Activated CD4-positive, alpha-beta T cell treated with anti-CD3 and anti-CD28 coated beads for 36 hours (primary cell): ENCODE measurements at places on chromosomes 13 and 19.

GRCh38 chr13:112489199-112489598 is 98.8 kb downstream of the TUBGCP3 start:
- H3K27me3 ChIP-seq: no peaks in the 10 kb centered on the region
- peaks cover 44% of the 10 kb centered on the region for H3K36me3 ChIP-seq
- H3K4me3 ChIP-seq: no peak overlapping the region

DNA sequence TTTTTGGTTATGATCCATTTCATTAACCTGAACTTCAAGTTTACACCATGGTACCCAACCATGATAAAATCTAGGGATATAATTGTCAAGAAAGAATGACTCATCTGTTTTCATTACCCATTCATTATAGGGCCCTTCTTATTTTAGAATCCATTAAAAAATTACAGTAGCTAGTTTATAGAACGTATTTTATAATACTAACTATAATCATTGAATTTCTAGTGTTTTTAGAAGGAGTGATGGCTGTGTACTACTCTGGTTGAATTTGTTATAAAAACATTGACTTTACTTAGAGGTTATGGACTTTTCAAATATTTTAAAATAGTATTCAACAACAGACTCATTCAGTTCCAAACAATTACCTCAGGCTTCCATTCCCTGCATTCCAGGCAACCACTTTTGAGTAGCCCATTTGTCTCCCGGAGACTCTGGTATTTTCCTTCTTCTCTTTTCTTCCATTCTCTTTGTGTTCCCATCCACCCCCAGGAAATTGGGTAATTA is 71.9 kb upstream of the KLF12 start:
- H3K4me3 ChIP-seq: no peak overlapping the region
- H3K4me1 ChIP-seq: no peaks in the 10 kb centered on the region
- no peaks in the 10 kb centered on the region for H3K36me3 ChIP-seq
- H3K27ac ChIP-seq: no peak overlapping the region
- DNase-seq: no peak

GRCh38 chr13:51541037-51541436 is 43.2 kb upstream of the WDFY2 start:
- no peak for DNase-seq
- H3K27me3 ChIP-seq: no peaks in the 10 kb centered on the region
- H3K4me1 ChIP-seq: peaks cover 9% of the 10 kb centered on the region

GRCh38 chr13:51697181-51697580 is 106.8 kb downstream of the DHRS12 start:
- H3K4me1 ChIP-seq: no peaks in the 10 kb centered on the region
- no peak for DNase-seq
- no peaks in the 10 kb centered on the region for H3K27me3 ChIP-seq
- H3K36me3 ChIP-seq: peaks cover 8% of the 10 kb centered on the region
- no peak overlapping the region for H3K4me3 ChIP-seq

- no peak overlapping the region for H3K27ac ChIP-seq
- no peaks in the 10 kb centered on the region for H3K36me3 ChIP-seq
- no peak for DNase-seq
- H3K4me1 ChIP-seq: no peaks in the 10 kb centered on the region
- no peak overlapping the region for H3K4me3 ChIP-seq
Observed at GRCh38 chr13:91405240-91405639, 6.8 kb downstream of the GPC5 start.

- no peak overlapping the region for H3K27ac ChIP-seq
- no peak overlapping the region for H3K4me3 ChIP-seq
- H3K4me1 ChIP-seq: peaks cover 17% of the 10 kb centered on the region
- H3K36me3 ChIP-seq: no peaks in the 10 kb centered on the region
- no peak for DNase-seq
- no peaks in the 10 kb centered on the region for H3K27me3 ChIP-seq
Observed at GRCh38 chr13:99193152-99193551, 7.5 kb upstream of the UBAC2 start.

DNA sequence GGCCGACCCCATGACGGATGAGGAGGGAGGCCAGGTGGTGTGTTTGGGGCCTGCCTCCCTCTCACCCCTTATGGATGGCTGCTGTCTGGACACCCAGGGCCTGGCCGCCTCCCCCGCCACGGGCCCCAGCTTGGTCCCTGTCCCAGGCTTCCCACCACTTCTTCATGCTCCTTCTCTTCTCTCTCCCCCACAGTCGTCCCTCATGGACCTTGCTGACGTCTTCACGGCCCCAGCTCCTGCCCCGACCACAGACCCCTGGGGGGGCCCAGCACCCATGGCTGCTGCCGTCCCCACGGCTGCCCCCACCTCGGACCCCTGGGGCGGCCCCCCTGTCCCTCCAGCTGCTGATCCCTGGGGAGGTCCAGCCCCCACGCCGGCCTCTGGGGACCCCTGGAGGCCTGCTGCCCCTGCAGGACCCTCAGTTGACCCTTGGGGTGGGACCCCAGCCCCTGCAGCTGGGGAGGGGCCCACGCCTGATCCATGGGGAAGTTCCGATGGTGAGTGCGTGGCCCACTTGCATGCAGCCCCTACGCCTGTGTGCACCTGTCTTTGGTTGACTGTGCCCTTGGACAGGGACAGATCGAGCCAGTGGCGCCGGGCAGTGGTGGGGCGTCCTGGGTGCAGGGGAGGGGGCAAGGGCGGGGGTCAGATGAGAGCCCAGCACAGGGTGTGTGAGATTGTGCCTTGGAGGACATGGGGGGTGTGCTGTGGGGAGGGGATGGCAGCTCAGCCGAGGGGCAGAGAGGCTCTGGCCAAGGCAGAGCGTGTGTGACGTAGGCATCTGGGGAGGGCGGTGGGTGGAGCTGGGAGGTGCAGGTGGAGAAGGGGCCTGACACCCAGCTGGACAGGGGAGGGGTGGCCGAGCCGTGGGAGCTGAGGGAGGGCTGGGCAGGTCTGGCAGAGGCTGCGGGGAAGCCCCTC is 16.8 kb downstream of the EPN1 start:
- H3K4me1 ChIP-seq: no peaks in the 10 kb centered on the region
- H3K4me3 ChIP-seq: no peak overlapping the region
- H3K27me3 ChIP-seq: no peaks in the 10 kb centered on the region
- peaks cover 20% of the 10 kb centered on the region for H3K36me3 ChIP-seq
- DNase-seq: no peak

DNA sequence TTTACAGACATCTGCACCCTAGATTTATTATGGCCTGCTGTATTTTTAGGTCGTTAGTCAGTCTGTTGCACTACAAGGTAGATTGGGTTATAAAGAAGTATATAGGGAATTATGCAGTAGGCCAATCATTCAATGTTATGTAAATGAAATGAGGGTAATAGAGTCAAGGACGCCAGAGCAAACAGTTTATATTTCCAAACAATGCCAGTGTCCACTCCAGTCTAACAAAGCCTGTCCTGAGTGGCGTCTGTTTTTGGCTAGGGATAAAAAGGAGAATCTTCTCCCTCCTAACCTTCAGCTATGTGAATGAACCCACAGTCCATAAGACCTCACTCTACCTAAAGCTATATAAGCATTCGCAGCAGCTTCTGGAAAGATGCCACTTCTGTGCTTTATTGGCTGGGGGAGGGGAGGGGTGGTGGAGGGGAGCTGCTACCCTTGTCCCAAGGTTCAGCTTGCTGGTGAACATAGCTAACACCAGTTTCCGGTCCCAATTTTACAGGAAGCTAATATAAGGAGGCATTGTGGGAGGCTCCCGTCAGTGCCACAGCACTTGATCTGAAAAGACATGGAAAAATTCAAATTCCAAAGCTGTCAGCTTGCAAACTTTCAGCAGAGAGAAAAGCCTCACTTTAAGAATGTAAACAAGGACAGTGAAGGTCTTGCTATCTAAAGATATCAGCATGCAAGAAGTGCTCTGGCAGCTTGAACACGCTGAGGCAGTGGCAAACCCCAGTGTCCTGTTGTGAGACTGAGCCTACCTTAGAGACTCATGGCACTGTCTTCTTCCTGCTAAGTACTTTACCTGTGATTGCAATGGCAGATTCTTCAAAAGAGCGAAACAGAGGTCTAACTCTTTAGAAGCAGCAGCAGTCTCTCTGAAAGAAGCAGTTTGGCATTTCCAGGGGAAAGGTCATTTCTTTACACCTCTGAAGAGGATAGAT is 369.9 kb downstream of the PCDH9 start:
- H3K27ac ChIP-seq: no peak overlapping the region
- H3K4me3 ChIP-seq: no peak overlapping the region
- no peaks in the 10 kb centered on the region for H3K36me3 ChIP-seq
- no peak for DNase-seq
- no peaks in the 10 kb centered on the region for H3K27me3 ChIP-seq

GRCh38 chr13:100510208-100510957 is 78.2 kb downstream of the GGACT start:
- H3K4me3 ChIP-seq: no peak overlapping the region
- H3K36me3 ChIP-seq: no peaks in the 10 kb centered on the region
- peaks cover 20% of the 10 kb centered on the region for H3K4me1 ChIP-seq
- DNase-seq: no peak
- no peak overlapping the region for H3K27ac ChIP-seq

DNA sequence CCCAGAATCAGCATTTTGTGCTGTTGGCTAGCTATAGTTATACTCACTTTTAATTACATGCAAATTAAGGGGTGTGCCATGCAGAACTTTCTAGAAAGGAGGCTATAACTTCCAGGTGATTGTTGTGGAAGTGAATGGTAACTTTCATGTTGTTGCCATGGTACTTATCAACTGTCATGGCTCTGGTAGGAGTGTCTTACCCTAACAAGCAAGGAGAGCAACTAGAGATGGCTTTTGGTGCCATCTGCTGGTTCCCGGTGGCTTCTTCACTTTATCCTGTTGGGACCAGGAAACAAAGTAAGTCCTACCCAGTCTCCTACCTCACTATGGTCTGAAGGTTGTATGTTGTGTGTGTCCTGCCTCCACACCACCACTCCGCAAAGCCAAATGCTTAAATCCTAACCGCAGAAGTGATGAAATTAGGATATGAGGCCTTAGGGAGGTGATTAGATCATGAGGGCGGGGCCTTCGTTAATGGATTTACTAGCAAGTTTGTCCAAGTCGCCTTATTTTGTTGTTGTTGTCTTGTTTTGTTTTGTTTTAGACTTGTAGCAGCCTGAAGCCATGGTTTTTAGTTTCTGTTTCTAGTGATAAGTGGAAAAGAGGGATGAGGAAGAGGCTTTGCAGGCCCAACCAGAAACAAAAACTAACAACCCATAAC is 22.6 kb downstream of the FBXL12 start:
- H3K27ac ChIP-seq: peak overlapping the region; percentile 5
- H3K36me3 ChIP-seq: no peaks in the 10 kb centered on the region
- no peak overlapping the region for H3K4me3 ChIP-seq
- no peaks in the 10 kb centered on the region for H3K27me3 ChIP-seq
- peaks cover 22% of the 10 kb centered on the region for H3K4me1 ChIP-seq

DNA sequence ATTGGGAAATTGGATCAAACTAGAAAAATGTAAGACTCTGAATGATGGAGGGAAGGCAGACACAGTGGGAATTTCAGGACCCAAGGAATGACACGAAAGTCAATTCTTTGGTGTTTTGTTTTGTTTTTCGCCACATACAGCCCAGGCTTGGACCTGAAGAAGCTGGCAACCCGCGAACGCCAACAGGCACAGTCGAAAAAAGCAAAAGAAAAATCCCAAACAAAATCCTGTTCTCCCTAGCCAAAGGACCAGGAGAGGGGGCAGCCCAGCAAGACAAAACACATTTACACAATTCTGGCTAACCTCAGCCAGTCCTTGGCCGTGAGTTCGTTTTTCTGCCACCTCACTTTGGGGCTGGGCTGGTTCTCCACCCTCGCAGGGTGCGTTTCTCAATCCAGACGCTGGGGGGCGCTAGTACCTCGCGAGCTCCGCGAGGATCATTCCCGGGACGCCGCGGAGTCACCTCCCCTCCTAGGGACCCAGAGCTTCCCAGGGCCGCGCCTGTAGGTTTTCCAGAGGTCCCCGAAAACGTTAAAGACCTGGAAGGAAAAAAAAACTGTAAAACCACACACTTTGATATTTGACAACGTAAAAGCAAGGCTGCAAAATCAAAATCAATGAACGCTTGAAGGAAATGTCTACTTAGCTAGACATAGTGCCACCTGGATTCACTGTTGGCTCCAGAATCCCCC is 34.9 kb upstream of the TPM4 start:
- no peak overlapping the region for H3K4me3 ChIP-seq
- DNase-seq: peak; percentile 87
- H3K36me3 ChIP-seq: no peaks in the 10 kb centered on the region
- no peak overlapping the region for H3K27ac ChIP-seq

- H3K27ac ChIP-seq: peak overlapping the region; percentile 90
- DNase-seq: peak; percentile 84
- H3K4me1 ChIP-seq: peaks cover 28% of the 10 kb centered on the region
- H3K4me3 ChIP-seq: no peak overlapping the region
Observed at GRCh38 chr19:38634757-38635482, 12.5 kb upstream of the ACTN4 start.

DNA sequence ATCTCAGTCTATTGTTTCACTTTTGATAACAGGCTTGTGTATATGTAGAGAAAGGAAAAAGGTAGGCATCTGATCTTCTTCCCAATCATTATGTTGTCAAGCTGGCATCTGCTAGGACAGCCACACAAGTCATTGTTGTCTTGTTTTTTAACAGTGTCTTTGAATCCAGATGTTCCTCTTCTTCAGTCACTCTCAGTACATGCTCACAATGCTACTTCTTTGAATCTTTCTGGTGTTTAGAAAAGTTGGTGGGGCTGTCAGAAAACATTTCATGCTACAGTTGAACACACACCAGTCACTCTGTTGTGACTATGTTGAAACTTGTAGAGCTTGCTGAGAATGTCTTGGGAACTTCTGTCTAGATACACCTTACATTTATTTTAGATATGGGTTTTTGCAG is 1231.4 kb upstream of the MIR17HG start:
- no peaks in the 10 kb centered on the region for H3K4me1 ChIP-seq
- H3K27ac ChIP-seq: no peak overlapping the region
- no peak overlapping the region for H3K4me3 ChIP-seq
- H3K27me3 ChIP-seq: no peaks in the 10 kb centered on the region
- H3K36me3 ChIP-seq: no peaks in the 10 kb centered on the region

GRCh38 chr19:17235300-17235970 is 9.4 kb downstream of the OCEL1 start:
- H3K27ac ChIP-seq: peak overlapping the region; percentile 65
- DNase-seq: peak; percentile 87
- peaks cover 9% of the 10 kb centered on the region for H3K4me1 ChIP-seq
- H3K27me3 ChIP-seq: no peaks in the 10 kb centered on the region
- peak overlapping the region; percentile 79 for H3K4me3 ChIP-seq

DNA sequence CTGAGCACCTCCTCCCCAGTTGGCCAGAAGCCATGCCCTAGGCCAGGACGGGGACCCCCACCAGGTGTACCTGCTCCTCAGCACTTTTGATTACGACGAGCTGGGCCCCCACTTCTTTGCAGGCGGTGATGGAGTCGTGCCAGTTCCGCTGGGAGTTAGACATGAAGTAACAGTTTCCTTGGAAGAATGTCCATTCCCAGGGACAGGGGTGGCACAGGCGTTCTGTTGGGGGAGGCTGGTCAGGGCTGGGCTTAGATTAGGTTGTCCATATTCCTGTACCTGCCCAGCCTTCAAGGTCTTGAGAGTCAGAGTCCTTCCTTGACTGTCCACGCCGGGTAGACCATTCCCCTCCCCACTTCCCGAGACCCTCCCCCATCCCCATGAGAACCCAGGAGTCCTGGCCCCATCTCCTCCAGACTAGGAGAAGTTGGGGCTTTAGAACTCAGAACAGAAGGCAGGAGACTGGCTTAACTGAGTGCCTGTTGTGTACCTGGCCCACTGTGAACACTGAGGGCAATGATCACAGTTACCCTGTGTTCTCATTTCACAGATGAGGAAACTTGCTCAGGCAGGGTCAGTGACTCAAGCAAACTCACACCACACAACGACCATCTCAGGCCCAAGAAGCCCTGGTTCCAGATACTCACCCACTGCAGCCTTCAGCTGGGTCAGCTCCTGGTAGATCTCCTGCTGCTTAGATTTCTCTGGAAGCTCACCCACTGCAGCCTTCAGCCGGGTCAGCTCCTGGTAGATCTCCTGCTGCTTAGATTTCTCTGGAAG is 2.3 kb downstream of the CD209 start:
- no peak for DNase-seq
- peaks cover under 1% of the 10 kb centered on the region for H3K4me1 ChIP-seq
- no peak overlapping the region for H3K4me3 ChIP-seq
